Cardiac muscle cell (in vitro differentiated cells and primary cell): ENCODE measurements at places on chromosomes 7 and 10. TPM values are rescaled to one million over a fixed set of nuclear protein-coding genes. Genes with fewer than 3 reads are reported as not detected.

DNA sequence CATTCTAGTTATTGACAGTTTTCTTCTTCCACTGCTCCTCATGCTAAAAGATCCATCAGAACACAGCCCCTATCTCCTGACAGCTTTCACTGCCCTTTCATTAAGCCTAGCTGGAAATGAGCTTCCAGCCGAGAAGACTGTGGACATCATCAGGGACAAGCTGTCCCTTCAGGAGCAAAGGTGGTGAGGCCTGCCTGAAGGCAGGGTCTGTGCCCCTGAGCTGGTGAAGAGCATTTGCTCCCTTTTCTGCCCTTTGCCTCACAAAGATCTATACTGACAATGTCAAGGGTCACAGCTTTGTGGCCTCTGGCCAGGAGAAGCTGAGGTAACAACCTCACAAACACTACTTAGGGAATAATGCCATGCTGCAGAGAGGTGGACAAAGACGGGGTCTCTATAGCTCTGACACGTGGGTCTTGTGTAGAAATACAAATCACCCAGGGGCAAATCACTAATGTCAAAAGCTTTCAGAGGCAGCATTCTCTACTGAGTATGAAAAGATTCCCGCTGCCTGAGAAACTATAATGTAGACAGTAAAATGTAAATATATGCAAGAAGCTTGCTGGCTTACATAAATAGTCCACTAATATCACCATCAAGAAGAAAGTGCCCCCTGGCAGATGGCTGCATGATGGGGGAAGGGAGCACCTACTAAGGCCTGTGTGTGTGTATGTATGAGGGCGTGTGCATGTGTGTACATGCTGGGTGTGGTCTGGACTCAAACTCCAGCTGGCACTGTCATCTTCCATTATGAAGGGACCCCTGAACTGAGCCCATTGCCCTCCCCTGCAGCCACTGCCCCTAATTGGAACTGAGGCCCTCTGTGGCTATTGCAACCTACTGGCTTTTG is 55.8 kb downstream of the HBP1 start:
- no peak for DNase-seq

DNA sequence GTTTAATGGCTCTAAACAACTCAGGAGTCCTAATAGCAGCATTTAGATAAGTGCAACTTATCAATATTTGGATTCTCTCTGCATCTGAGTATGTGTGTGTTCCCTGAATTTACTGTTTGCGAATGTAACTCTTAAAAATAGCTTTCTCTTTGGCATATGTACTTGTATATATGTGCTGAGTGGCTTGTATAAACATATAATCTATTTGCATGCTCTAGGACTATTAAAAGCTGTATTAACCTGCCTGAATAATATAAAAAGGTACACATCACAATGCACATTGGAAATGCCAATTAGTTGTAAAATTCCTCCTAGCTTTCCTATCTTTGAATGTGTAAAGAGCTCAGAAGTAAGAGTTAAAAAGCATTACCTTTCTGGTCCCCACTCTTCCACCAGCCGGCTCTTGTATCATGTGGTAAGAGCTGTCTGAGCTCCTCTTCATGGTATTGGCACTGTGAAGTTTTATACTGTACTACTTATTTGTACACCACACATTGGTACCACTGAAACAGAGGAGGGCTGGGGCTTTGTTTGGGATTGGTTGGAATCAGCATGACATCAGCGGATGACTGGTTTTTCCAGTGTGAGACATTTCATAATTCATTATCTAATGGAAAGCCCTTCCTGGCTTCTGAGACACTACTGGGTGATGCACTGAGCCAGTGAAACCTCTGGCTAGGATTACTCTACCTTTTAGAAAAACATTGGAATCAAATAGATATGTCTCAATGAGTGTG is at the start of gene INHBA:
Gene INHBA (minus strand): TSS at position 456 of the 737 bp plus-strand sequence. CDS start 2,716 bp downstream, outside the sequence.
- DNase-seq, result peak; percentile 81

DNA sequence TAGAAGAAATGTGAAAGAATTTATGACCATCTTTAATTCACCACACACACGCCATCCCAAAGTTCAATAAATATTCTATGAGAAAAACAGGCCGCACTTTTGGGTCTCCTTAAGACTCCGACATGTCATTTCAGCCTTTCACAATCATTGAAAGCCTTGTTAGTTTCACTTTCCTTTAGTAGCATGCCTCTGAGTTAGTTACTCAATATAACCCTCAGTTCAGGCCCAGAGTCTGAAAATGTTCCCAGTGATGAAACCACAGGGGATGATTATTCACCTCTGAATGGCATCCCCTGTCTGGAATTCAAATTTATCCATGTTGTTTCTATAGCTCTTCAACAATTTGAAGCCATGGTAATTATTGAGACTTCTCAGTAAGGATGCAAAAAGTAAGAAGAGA is 278.1 kb upstream of the NRP1 start:
- no peak for DNase-seq

DNA sequence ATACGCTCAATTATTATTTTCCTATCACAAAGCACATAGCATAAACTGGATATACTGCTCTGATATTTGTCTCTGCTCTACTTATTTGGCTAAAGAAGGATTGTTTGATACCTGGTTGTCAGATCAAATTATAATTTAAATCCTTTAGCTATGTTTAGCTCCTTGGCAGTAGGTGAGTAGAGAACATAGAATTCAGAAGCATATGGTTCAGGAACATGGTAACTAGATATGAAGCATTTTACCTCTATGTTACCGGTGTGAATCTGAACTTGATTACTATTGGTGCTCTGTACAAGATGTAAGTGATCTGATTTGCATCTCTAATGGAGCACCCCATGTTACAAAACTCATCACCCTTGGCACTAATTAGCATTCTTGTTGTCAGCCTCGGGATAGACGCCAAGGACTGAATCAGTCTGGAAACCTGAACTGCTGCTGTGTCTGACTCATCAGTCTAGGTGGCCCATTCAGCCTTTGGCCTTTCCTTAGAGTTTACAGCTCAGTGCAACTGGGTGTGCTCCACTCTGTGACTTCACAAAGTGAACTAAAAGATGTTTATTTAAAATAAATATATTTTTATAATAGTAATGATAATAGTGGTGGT is 12.3 kb upstream of the MYPN start:
- peak; percentile 81 for DNase-seq

DNA sequence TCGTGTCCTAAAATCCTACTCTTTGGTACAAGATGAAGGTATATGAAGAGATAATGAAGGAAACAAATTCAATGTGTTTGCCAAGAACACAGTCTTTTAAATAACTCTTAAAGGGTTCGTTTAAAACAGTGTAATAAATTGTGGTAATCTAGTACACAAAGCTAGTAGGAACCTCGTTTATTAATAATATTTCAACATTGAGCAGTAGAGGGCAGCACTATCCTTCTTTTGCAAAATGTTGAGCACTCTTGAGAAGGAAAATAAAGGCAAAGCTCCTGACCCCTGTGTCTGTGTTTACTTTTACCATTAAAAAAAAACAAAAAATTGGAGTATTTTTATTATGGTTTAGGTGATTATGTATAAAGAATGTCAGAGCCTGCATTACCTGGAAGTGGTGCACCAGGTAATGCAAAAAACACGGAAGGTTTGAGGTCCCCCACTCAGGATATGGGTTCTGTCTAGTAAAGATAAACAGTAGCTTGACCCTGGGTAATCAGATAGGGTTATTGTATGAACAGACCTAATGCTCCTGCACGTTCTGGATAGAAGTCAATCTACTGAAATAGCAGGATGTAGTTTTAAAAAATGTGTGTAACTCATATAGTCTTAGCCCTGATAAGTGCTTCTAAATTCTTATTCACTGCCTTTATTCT is 5.7 kb upstream of the GOT1 start:
- peak; percentile 62 for DNase-seq

GRCh38 chr7:105336009-105336408 is 52.7 kb downstream of the SRPK2 start:
- DNase-seq, result no peak

GRCh38 chr10:19918794-19919193 is 102.6 kb downstream of the PLXDC2 start:
- peak; percentile 73 for DNase-seq

- no peak for DNase-seq
Observed at GRCh38 chr7:22872096-22872807, 49.6 kb upstream of the TOMM7 start.

DNA sequence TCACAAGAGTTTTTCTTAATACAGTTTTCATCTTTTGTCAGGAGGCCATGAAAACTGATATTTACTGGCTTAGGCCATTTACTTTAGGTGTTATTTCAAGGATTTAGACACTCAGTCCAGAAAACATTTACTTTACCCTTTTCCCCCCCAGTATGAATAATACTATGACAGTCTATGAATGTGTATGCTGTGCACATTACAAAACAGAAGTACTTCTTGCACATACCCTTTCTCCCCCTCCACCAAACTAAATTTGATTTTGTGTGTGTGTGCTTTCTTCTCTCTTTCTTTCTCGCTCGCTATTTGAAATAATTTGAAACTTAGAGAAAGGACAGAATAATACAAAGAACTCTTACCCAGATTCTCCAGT is 41.3 kb downstream of the RBM33 start:
- DNase-seq, result no peak

GRCh38 chr10:14560791-14561765 is 213.6 kb downstream of the FAM107B start:
- DNase-seq, result no peak

DNA sequence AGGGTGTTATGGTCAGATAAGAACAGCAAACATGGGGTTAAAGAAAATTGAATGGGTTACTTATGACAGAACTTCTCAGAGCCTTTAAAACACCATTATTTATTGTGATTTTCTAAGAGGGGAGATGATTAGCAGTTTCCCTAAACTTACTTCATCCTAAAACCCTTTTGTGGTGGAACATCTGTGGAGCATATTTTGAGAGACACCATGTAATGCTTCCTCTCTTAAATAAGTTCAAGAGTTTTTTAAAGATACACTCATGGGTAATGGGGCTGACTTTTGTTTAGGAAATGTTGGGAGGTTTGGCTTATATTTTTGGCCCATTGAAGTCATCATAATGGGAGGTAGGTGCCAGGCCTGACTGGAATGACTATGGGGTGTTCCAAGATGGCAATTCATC is 8.4 kb upstream of the PDCD4 start:
- no peak for DNase-seq

GRCh38 chr7:131605280-131605878 is 49.0 kb upstream of the PODXL start:
- peak; percentile 34 for DNase-seq

DNA sequence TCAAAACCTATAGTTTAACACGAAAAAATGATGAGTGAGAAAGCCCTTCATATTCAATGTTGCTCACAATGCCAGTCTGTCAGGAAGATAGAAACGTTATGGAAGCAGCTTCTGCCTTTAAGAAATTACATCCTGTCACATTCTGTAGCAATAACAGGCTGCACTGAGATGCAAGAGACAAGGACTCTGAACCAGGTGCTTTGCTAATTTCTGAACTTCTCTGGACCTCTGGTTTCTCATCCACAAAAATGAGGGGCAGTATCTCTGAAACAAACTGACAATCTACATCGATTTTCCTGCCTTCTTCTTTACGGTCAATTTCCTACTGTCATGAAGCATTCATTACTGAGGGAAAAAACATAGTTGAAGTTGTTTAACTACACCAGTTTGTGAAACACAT is 234.0 kb downstream of the SNX13 start:
- no peak for DNase-seq

- DNase-seq, result no peak
Observed at GRCh38 chr10:52245547-52245946, 68.5 kb upstream of the DKK1 start.

DNA sequence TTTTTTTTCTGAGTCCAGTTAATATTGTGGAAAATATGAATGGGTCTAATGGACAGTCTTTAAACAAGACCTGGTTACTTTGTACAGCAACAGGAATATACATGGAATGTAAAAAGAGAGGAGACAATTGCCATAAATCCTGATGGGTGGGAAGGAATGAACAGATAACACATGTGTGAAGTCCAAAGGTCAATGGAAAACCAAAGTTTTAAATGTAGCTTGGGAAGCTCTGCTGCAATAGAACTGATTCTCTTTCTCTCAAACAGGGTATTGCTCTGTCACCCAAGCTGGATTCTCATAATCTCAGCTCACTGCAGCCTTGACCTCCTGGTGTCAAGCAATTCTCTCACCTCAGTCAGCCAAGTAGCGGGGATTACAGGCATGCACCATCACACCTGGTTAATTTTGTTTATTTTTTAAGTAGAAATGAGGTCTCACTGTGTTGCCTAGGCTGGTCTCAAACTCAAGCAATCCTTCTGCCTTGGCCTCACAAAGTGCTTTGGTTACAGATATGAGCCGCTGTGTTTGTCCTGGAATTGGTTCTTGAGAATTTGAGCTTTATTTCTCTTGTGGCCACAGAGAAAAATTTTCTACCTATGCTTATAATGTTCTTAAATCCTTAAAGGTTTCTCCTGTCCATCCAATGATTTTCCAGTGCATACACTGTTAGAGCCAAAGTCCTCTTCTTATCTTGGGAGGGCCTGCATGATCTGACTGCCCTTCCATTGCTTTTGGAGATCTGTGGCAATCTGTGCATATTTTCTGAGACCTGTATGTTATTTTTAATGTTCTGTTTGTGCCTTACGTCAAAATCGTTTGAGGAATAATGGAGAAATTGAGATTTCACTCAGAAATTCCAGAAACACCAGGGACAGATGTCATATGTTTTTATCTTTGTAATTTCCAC is 30.7 kb upstream of the ZNF92 start:
- DNase-seq, result no peak

GRCh38 chr10:103942866-103943265 is 24.1 kb upstream of the SLK start:
- no peak for DNase-seq

- no peak for DNase-seq
Observed at GRCh38 chr10:33211106-33211878, 123.2 kb downstream of the NRP1 start.

DNA sequence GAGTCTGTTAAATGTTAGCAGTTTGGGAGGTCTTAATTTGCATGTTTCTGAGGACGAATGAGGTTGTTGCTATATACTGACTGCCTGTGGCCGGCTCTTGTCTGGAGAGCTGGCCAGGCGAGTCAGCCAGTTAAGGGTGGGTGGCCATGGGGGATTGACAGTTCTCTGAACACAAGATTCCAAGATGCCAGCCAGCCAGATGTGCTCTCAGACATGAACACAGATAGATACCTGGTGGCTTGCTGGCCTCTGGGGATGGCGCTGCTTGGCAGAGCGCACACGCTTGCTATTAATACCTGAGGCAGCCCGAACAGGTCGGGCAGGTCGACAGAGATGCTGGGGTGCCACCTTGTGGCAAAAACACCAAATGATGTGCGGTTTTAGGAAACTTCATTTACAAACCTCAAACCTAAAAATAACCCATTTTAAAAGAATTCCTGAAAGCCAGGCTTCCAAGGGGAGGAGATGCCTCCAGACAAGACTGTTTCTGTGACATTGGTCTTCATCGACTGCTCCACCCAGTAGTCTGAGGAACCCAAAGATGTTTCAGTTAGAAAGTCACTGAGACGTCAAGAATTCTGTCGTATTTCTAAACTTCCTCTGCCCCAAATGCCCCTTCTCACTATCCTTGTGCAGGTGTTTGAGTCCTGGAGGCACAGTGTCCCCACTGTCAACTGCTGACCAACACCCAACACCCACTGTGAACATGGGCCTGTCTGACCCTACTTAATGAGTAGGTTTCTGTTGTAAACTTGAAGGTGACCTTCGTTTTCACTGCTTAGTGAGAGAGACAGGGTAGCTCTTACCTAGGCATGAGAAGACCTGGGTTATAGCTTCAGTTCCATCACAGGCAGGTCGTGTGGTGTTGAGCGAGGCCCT is 123.4 kb downstream of the NT5C2 start:
- peak; percentile 64 for DNase-seq

GRCh38 chr10:93096901-93097300 is 23.2 kb downstream of the CYP26A1 start:
- no peak for DNase-seq

Gene UCN3
- polyA plus RNA-seq, result not detected in 2 replicates

Gene MEOX2
- 0.34 and 0.52 TPM in 2 replicates for polyA plus RNA-seq

Gene PLCE1
- polyA plus RNA-seq, result 1.6 and 3.0 TPM in 2 replicates

Gene ARHGAP21
- polyA plus RNA-seq, result 24.0 and 34.8 TPM in 2 replicates

Gene CPED1
- polyA plus RNA-seq, result 0.67 and 1.1 TPM in 2 replicates

Gene MYL7
- 8,361 and 20,231 TPM in 2 replicates for polyA plus RNA-seq

Gene CCZ1
- 107 and 111 TPM in 2 replicates for polyA plus RNA-seq

Gene PLXNA4
- 7.3 and 15.6 TPM in 2 replicates for polyA plus RNA-seq
